ENCODE measurements at places on chromosomes 2 and 18.

GRCh38 chr2:39486071-39486470 is 49.0 kb upstream of the MAP4K3 start:
- no peak for DNase-seq

DNA sequence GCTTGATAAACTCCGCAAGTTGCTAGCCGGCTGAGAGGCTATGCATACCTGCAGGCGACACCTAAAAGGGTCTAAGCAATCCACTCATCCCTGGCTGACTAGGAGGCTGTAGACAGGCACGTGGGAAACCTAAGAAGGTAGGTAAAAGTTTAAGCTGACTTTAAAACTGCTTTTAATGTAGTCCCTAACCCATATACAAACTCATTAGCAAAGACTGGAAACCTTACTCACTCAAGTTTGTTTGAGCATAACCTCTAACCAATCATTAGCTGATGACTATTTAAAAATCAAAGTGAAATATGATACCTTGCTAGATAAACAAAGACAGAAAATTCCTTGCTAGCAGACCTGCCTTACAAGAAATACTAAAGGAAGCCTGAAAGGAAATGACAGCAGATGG is 106.4 kb downstream of the EXOC6B start:
- DNase-seq: no peak

GRCh38 chr18:9025091-9025838 is 77.2 kb upstream of the NDUFV2 start:
- peak; percentile 43 for DNase-seq

GRCh38 chr18:46013484-46014189 is 46.5 kb upstream of the EPG5 start:
- DNase-seq: no peak

DNA sequence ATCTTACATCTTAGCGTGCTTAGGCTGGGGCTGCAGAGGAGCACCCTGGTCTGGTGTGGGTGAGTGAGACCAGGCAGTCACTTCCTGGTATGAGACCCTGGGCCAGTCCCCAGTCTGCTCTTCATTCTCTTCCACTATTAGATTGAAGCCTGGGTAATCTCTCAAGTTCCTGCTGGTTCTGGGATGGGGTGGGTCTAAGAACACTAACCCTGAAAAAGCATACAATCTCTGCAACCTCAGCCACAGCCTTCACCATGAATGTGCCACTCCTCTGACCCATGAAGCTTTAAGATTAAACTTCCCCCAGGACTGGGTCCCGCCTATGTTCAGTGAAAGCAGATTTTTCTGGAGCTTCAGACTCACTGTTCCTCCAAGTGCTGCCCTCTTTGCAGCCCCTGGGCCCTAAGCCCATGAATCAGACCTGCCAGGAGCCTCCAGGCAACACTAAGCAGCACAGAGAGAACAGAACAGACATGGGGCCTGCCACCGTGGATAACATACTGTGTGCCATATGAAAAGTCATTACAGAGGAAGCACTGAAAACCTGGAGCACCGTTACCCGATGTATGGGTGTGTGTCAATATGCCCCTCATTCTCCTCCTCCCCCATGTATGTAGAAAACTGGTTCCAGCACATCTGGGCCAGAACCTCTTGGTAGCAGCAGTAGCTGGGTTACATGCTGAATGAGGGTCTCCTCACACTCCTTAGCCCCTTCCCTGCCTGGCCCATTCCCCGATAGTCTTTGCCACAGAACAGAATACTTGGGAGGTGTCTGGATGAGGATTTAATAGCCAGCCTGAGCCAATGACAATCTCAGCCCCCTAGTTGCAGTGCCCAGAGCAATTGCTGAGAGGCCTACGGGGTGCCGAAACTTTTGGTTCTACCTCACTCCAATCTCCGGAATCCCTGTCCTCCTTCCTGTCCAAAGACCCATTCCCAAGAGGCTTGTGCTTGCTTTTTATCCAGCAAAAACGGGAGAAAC is 2.7 kb upstream of the SIX2 start:
- DNase-seq: no peak

DNA sequence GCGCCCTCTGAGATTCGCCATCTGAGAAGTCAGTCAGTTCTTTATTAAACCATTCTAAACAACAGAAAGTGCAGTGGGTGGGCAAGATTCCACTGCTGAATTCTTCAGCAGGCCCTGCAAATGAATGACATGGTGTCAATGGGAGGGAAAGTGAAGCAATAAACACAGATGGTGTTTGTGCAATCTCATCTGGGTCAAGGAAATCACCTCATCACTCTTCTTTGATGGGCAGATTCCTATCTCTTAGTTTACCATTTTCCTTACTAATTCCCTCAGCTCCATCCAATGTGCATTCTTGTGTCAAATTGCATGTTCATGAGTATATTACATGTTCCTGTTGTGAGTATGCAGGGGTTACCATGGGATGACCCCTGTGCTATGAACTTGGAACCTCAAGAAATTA is 100.7 kb upstream of the CYP1B1 start:
- DNase-seq: no peak

DNA sequence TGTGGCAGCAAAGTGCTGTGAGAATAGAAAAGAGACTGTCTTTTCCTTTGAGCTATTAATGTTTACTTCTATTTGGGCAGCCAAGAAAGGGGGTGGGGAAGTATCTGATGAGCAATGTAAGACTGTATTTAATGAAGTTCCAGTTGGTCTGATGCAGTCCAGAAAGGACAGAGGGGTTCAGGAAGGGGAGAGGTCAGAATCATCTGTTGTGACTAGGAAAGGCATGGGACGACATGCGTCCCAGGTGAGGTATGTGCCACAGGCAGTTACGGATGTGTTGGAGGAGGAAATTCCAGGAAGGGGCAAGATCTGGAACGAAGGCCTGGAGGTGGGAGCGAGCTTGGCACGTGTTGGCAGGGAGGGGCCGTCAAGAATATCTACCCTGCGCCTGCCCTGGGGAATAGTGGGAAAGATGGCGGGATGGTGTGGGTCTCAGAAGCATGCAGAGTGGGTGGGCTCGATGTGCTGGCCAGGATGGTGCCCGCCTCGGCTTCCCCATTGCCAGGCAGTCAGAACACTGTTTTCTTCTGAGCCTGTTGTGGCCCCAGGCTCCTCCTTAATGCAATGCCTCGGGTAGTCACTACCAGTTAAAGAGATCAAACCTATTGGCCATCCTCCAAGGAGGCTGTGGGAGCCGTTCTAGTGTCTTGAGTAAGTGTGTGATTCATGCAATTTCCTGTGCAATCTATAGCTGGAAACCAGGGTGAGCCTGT is 57.8 kb upstream of the TXNDC2 start:
- peak; percentile 91 for DNase-seq

DNA sequence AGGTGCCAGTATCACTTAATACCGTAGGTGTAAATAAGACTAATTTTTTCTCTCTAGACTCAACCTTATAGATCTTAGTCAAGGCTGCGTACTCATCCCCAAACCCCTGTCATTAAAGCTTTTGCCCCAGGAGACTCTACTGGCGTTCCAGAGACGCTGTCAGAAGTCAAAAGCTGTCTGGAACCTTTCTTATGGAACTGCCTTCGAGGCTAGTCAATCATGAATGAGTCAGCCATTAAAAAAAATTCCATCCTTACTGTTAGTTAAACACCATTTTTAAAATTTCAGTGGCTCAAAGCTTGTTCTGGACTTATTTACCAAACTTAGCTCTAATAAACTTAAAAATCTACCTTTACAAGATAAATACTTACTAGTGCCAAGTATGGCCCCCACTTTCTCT is 52.1 kb downstream of the SPRED2 start:
- DNase-seq: no peak

- DNase-seq: no peak
These were observed 25.3 kb downstream of the TMEM131 start for GRCh38 chr2:97970293-97971060.

- DNase-seq: no peak
These were observed 2.0 kb upstream of the ATRAID start for GRCh38 chr2:27209621-27210401.

GRCh38 chr2:48984922-48985321 is 169.4 kb downstream of the FSHR start:
- DNase-seq: no peak

GRCh38 chr18:45518311-45519155 is 96.7 kb upstream of the SLC14A2 start:
- no peak for DNase-seq

- no peak for DNase-seq
These were observed 33.1 kb upstream of the NPC1 start for GRCh38 chr18:23619388-23619881.

DNA sequence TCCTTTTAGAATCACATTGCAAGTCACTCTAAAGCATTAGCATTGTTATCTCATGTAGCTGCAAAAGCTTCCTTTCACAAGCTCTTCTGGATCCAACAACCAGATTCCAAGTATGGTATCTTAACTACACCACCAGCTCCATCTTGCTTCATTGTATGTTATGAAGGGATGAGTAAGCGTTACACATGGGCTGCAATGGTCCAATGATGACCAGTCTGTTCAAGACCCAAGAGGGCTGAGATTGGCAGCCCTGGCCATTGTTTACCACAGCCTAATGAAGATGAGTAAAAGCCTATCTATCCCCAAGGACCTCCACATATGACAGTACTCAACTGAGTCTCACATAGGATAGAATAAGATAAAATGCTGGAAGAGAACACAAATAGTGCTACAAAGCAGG is 6.3 kb downstream of the CFLAR start:
- DNase-seq: no peak

DNA sequence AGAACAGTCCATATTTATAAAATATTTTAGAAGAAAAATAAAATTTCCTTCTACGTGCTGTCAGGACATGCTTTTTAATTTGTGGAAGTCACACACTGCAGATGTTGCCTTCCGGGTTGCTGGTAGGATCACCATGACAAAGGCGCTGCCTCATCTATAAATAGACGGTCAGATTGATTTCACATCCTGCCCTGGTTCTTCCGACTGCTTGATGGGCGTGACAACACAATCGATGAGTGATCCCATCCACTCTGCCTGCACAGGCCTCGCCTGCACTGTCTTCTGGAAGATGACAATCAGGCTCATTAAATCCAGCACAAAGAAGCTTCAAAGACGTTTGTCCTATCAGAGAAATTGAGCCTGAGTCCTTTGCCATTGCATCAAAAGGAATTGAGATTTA is 318.9 kb upstream of the TRIB2 start:
- DNase-seq: no peak

GRCh38 chr2:10844097-10844496 is 31.5 kb upstream of the PDIA6 start:
- DNase-seq: no peak

GRCh38 chr18:59576541-59577385 is 120.5 kb downstream of the CCBE1 start:
- DNase-seq: no peak

DNA sequence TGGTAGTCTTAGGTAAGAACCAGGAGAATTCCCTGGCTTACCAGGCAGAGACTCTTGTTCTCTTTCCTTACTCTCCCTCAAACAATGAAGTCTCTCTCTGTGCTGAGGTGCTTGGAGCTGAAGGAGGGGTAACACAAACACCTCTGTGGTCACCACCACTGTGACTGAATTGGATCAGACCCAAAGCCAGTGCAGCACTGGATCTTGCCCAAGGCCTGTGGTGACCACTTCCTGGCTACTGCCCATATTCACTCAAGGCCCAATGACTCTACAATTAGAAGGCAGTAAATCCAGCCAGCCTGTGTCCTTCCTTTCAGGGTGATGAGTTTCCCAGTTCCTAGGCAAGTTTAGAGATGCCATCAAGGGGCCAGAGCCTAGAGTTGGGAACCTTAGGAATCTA is 706.8 kb downstream of the SLC4A3 start:
- DNase-seq: no peak

DNA sequence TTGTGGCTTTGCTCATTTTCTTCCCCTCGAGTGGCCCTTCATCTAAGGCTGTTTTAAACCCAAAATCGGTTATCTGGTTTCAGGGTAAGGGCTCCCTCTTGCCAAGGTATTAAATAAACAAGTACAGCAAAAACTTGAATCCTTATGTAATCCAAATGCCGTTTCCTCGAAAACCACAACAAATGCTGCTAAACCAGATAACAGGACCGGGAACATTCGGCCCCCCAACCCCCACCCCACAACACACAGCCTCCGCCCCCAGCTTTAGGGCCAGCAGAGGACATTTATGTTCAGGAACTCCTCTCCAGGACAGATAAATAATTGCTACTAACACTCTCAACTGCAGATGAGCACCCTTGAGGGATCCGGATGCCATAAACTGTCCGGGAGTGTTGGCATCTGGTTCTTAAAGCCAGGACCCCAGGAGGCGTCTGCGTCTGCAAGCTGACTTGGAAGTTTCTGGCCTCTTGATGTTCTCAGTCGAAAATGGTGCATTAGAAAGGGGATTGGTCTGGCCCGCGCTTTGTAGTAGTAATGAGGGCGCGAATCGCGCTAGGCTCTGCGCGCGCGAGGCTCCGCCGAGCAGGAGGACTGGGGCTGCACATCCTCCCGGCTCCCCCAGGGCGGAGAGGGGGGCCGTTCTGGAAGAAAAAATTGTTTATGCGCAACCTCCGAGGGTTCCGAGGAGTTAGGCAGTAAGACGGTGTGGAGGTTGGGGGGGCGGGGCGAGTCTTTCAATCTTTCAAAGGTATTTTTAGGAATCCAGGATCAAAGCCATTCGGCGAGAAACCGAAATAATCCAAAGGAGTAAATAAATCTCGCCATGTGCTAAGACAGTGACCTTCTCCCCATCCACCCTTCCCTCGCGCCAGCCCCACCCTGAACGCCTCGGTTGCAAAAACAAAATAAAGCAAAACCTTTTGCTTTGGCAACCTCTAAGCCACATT is 3.9 kb upstream of the ID2 start:
- DNase-seq: no peak

GRCh38 chr2:100174026-100174431 is 31.6 kb upstream of the AFF3 start:
- peak; percentile 47 for DNase-seq

GRCh38 chr2:240235149-240235803 is 94.8 kb upstream of the OTOS start:
- no peak for DNase-seq

- DNase-seq: no peak
These were observed 256.9 kb downstream of the DCC start for GRCh38 chr18:52596748-52597435.

DNA sequence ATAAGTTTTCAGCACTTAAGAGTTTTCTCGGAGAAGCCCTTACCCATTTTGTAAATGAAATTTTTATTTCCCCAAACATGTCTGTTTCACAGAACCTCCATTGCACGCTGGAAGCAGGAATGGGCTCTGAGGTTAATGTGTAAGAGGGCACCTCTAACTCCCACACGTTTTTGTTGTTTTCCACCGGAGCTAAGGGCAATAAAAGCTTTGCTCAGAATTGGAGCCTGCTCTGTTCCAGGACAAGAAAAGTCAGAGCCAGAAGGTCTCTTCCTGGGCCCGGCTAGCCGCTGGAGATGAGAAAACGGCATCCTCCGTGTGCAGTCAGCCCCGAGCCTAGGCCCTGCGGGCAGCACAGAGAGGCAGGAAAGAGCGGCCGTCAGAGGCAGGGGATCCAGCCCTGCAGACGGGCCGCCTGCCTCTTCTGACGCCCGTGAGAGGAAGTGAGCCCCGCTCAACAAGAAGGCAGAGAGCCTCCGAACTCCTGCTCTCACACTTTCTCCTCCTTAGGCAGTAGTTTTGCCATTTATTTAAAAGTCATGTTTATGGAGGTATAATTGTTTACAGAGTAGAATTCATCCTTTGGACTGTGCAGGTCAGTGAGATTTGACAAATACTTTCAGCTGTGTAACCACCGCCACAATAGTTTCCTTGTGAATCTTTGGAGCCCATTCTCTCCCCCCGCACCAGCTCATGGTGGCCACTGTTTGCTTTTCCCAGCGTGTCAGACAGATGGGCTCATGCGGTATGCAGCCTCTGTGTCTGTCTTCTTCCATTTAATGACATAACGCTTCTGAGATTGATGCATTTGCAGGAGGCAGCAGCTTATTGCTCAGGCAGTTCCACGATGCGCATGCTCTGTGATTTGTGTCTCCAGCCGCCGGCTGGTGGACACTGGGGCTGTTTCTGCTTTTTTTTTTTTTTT is 117.3 kb downstream of the GALR1 start:
- no peak for DNase-seq

GRCh38 chr18:11146947-11147345 is 2.4 kb downstream of the PIEZO2 start:
- DNase-seq: no peak
